NT2/D1 (cell line): ENCODE measurements at places on chromosomes 7 and 10.

- DNase-seq: no peak
These were observed 15.1 kb upstream of the TTYH3 start for GRCh38 chr7:2616387-2617324.

DNA sequence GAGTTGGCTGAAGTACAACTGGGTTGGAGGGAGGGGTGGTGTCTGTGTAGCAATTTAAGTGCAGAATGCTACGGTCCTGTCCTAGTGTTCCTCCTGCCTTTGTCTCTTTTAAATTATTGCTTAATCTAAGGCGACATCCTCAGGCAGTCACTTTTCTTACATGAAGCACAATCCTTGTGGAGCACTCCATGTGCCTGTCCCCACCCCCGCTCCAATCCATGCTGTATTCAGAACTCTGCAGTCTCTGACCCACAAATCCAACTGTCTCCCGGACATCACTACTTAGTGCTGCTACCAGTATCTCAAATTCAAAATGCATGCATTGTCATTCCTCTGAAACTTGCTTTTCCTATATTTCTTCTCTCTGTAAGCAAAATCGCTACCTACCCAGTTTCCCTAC, 91.4 kb upstream of the FAM133B start:
- DNase-seq: no peak

DNA sequence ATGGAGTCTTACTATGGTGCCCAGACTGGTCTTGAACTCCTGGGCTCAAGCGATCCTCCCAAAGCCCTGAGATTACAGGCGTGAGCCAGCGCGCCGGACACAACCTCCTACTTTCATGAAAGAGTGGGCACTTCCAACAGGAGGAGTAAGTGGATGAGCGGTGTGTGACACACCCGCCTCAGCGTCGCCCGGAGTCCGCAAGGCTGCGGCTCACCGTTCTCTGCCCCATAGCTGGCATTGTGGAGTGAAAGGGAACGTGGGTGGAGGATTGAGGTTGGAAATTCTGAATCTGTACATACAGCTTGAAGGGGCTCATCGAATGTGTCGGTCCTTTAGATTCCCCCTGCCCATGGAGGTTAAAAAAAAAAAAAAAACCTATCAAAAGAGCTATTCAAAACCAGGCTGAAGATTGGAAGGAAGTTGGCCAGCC, 524 bp upstream of the PRXL2A start:
- no peak for DNase-seq

DNA sequence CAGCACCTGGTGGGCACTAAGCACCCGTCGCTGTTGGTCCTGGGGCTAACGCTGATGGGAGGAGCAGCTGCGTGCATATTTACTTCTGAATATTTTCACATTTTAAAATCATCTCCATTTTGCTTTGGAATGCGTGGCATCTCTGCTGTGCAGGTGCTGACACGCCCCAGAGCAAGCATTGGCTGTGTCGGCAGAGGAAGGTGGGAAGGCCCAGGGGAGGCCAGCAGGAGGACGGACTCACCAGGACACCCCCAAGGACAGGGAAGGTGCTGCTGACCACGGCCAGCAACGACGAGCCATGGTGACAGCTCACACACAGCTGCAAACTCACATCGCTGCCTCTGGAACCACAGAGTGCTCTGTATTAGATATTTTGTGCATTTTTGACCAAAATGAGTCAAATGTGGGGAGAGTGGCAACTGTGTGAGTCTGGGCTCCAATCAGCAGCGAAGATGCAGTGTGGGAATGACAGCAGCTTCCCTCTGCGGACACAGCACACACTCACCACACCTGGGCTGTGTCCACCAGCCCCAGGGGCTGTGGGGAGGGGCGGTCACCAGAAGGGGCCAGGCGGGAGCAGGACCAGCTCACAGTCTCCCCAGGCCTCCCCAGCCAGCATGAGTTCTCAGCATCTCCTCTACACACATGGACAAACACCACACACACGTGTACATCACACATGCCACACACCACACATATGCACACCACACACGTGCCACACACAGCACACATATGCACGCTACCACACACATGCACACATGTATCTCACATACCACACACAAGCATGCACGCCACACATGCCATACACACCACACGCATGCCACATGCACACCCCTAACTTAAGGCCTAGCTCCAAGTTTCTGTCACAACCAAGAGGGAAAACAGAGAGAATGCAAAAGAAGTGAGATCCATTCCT, 58.2 kb downstream of the PTPRN2 start:
- DNase-seq: no peak

DNA sequence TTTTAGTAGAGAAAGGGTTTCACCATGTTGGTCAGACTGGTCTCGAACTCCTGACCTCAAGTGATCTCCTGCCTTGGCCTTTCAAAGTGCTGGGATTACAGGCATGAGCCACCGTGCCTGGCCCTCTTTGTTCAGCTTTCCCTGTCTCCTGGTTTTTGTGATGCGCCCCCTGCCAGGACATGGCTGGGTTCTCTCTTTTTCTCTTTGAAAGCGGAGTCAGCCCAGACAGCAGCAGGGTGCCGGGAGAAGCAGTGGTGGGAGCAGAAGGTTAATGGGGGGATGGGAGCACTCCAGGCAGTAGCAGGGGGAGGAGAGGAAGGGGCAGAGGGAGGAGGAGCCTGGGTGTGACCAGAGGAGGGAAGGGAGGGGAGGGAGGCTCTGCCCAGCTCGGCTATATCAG, 1.8 kb downstream of the MUC3A start:
- peak; percentile 97 for DNase-seq

DNA sequence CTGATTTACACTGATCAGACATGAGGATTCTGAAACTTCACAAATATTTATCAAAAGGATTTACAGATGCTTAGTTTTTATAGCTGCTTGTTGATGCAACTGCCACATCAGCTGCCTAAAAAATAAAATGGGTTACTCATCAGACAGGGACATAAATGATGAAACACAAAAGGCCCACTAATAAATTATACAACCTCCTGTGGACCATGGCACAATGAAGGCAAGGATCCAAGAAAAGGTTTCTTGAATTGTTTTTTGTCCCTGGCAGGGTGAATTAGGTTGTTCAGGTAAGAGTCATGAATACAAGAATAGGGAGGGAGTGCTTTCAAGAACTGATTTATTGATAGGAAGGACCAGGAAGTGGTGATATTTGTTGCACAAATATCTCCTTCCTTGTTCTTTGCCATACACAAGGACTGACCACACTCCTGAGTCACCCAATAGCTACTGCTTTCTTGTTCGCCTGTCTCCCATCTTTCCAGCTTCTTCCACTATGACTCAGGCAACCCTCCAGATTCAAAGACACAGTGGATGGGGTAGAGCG, 234.5 kb downstream of the AHR start:
- no peak for DNase-seq

GRCh38 chr10:71696628-71697326, 22.8 kb downstream of the C10orf105 start:
- DNase-seq: peak; percentile 49

GRCh38 chr7:7581531-7582179, 15.0 kb downstream of the MIOS start:
- peak; percentile 54 for DNase-seq

- DNase-seq: no peak
These were observed 137.9 kb upstream of the SEMA3E start for GRCh38 chr7:83786858-83787257.

- DNase-seq: no peak
These were observed 27.7 kb upstream of the PRKAR1B start for GRCh38 chr7:754531-755412.
